ENCODE measurements at places on chromosomes 6 and 20. TPM values are rescaled to one million over a fixed set of nuclear protein-coding genes. Genes with fewer than 3 reads are reported as not detected.

GRCh38 chr20:51531141-51531710 lies 11.3 kb downstream of the NFATC2 start:
- no peak for DNase-seq

GRCh38 chr6:139152088-139152891 lies 17.4 kb downstream of the HECA start:
- DNase-seq = no peak

DNA sequence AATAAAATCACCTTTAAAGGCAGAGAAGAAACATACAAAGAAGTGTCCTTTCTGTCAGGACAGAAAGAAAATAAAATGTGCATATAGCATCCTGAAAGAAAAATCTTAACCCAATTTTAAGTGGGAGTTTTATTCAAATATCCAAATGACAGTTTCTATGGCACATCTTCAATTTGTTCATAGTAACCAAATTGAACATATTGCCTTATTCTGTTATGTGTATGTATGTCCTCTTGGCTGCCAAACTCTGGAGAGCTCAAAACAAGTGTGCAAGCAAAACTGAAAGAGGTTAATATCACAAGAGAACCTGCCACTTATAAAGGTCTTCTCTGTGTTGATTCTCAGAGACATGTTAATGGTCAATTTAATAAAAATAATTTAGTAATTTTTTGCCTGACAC lies 334.7 kb downstream of the BCKDHB start:
- no peak for DNase-seq

DNA sequence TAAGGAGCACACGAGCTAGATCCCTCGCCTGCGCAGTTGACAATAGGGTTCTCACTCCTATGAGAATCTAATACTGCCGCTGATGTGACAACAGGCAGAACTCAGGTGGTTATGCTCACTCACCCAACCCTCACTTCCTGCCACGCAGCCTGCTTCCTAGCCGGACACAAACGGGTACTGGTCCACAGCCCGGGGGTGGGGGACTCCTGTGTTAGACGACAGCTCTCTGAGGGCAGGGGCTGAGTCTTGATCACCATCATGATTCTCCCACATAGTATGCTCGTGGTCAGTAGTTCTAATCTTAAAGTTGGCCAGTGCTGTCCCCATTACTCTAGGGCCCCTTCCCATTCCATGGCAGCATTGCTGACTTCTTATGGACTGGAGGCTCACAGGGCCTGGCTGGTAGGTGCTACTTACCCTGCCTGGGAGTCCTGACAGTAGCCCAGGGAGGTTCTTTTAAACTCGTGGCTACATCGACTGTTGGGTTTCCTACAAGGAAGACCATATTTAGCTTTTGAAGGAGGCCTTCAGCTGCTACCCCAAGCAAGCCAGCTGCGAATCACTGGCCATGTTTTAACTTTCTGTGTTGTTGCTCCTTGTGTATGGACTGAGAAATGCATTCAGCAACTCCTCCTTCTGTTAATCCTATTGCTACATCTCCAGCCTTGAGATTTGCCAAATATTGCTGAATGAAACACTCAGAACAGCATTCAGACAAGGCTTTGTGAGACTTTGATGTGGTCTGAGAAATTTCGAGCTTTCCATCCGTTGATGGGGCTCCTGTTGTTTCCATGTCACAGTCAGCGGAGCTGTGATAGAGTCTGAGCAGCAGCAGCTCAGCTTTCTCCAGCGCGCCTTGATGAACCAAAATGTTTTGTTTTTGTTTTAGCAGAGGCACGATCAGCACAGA lies 300.3 kb downstream of the NRN1 start:
- no peak for DNase-seq

DNA sequence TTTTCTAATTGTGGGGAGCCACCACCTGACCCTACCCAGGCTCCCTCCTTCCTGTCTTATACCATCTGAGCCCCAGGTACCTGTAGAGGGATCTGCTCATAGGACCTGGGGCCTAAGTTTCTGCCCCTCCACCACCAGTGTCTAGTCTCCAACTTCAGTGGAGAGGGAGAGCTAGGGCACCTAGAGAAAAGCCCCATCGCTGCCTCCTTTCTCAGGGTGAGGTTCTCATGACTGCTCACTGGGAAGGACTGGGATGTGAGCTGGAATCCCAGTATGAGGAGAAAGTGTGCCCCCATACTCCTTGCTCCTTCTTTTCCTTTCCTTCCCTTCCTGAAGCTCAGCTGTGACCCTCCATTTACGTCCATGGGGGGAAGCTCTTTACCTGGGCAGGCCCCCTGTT lies 231.6 kb downstream of the LRFN2 start:
- DNase-seq = no peak

DNA sequence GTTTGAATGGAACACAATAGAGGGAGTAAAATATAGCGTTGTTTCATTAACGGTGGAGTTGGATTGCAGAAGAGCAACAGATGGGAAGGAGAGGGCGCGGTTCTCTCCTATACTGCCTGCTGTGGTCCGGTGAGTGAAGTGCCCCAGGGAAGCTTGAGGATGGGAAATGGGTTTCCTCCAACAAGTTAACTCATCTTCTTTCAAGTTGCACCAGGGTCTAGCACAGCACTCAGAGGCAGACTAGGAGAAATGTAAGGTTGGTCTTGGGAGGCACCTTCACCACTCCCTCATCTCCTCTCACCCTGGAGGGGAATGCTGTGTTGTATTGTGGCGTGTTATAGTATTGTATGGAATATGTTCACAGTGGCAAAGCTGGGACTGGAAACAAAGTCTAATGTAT lies 96.9 kb upstream of the SLC24A3 start:
- no peak for DNase-seq

RBM24 gene
- total RNA-seq = 31.4 TPM

PPP1R3G gene
- 1.6 TPM for total RNA-seq

COL9A3 gene
- 10.2 TPM for total RNA-seq

METTL24 gene
- total RNA-seq = 2.0 TPM

KHDC1L gene
- total RNA-seq = 1.2 TPM

BCAS1 gene
- 2.4 TPM for total RNA-seq

POPDC3 gene
- total RNA-seq = 5.3 TPM

Data from frontal cortex (tissue), 4 donors.